ENCODE measurements at places on chromosomes 16 and 17.

- DNase-seq: no peak
Measured at GRCh38 chr16:88561485-88562359, 8.5 kb upstream of the ZC3H18 start.

GRCh38 chr16:75908331-75909117 is 182.2 kb upstream of the CPHXL start:
- DNase-seq: no peak

- peak; percentile 86 for DNase-seq
Measured at GRCh38 chr16:85569615-85570212, 43.4 kb upstream of the GSE1 start.

DNA sequence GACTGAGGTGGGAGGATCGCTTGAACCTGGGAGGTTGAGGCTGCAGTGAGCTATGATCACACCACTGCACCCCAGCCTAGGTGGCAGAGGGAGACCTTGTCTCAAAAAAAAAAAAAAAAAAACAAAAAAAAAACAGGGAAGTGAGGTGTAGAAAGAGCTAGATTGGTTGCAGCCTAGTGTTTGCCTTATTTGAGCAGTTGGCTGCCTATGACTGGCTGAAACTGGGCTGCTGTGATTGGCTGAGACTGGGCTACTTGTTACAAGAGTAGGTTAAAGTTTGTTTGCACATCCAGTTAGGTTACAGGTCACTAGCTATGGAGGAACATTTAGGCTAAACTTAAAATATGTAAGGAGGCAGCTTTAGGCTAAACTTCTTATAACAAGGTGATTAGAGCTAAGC is 5.7 kb downstream of the DHRS7B start:
- no peak for DNase-seq

DNA sequence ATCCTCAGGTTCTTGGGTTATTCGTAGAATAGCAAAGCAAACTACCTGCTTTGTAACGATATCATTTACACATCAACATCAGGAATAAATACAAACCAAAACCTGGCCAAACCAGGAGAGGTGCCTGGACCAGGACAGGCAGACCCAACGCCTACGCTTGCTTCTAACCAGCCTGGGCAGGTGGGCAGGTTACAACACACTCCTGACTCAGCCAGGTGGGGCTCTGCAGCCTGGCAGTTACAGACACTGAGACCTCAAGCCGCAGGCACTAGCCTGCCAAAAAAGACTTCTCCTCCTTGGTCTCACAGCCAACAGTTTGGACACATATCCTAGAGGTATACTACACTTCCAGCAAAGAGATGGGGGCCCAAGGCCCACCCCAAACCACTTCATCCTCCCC is 14.0 kb downstream of the ANKRD11 start:
- no peak for DNase-seq

DNA sequence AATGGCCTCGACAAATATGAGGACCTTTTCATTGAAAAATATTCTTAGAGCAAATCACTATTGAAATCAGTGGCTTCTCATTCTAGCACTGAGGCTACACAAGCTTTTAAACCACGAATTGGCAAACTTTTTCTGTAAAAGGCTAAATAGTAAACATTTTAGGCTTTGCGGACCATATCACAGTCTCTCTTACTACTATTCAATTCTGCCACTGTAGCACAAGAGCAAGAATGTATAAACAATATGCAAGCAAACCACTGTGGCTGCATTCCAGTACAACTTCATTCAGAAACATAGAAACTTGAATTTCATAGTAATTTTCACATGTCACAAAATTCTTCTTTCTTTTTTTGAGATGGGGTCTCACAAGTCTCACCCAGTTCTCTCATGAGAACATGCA is 49.1 kb downstream of the PHLPP2 start:
- DNase-seq: no peak

GRCh38 chr16:89738538-89739317 is 17.4 kb downstream of the ZNF276 start:
- no peak for DNase-seq

DNA sequence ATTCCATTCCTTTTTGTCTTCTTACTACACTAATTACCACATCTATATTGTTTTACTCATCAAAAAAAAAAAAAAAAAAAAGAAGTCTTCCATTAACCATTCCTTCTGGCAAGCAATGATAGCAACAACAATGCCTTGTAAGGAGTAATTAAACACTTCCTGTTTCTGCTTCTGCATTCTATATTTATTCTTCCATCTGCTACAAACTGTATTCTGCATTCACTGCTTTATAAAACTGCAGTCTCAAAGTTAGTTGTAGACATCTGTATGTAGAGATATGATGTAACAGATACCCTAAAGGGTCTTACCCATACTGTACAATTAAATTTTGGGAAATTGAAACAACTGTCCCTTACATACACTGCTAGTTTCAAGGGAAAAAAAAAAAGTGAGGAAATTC is 28.7 kb upstream of the ABCA6 start:
- DNase-seq: no peak

- DNase-seq: no peak
Measured at GRCh38 chr16:80862160-80862705, 57.8 kb upstream of the CDYL2 start.

GRCh38 chr17:79224903-79225302 is 150.3 kb downstream of the ENGASE start:
- no peak for DNase-seq

DNA sequence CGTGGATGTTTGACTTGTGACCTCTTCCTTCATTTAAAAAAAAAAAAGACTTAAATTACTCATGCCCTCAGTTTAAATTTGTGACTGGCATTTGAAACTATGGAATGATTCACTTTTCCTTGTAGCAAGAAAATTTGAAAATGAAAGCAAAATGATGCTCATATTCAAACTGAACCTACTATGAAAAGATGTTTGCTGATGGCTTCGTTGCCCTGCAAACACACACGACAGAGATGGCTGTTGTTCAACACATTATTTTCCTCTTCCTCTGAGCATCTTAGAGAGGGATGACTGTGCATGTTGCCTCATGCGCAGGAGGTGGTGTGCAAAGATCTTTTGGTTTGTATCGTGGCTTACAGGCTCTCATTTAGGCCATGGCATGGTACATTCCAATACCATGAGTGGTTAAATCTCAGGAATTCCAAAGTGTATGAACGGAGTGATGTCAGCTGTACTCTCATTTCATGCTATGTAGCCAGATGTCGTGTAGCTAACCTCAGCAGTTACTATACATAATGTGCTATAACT is 164.5 kb downstream of the PRKCA start:
- no peak for DNase-seq

- no peak for DNase-seq
Measured at GRCh38 chr16:55663765-55664677, 8.2 kb downstream of the SLC6A2 start.

DNA sequence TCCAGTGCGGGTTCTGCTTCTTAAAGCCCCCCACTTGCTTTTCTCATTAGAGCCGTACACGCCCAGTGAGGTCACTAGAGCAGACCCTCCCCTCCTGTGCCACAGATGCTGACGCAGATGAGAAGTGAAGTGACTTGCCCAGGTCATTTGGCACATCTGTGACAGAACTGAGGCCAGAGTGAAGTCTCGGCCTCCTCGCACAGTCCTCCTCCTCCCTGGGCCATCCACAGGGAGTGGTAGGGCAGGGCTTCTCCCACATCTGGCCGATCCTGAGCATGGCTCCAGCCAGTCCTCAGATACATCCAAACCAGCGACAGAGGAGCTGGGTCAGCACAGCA is 15.3 kb upstream of the TBX2 start:
- DNase-seq: no peak

GRCh38 chr17:44024271-44024663 is 9.5 kb upstream of the TMEM101 start:
- DNase-seq: peak; percentile 96

DNA sequence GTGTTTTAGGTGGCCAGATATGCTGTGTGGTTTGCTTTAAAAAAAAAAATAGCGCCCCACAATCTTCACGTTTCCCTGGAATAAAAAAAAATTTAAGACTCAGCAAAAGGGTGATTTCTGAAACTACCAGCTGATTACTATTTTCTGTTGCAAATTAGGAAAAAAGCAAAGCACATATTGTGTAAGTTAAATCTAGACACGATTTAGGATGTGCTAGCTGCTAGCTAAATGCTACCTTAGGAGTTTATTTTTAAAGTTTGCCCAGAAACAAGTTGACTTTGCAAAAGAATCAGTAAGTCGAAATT is 944 bp upstream of the MARF1 start:
- no peak for DNase-seq

Measured in NCI-H2081 treated with DMSO at 0.1 percent for 48 hours (cell line).